Putamen (tissue), 1 donor: ENCODE measurements at places on chromosomes 12 and 14.

GRCh38 chr14:96001866-96002497, 37.2 kb upstream of the C14orf132 start:
- DNase-seq = no peak

DNA sequence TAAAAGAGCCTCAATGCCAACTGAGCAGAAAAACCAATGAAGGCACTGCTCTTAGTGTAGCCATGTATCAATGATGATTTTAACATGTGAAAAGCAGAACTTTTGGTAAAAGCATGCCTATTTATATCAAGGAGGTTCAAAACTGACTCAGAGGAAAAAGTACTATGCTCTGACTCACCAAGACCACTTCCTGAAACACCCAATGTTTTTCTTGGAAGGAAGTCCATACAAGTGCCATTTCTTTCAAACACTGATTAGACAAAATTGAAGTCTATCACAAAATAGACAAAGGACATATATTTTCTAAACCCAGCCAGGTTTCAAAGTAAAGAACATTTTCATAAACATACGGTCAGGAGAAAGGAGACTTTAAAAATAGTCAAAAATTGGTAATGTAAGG, 88.6 kb downstream of the EPS8 start:
- DNase-seq = peak; percentile 33

DNA sequence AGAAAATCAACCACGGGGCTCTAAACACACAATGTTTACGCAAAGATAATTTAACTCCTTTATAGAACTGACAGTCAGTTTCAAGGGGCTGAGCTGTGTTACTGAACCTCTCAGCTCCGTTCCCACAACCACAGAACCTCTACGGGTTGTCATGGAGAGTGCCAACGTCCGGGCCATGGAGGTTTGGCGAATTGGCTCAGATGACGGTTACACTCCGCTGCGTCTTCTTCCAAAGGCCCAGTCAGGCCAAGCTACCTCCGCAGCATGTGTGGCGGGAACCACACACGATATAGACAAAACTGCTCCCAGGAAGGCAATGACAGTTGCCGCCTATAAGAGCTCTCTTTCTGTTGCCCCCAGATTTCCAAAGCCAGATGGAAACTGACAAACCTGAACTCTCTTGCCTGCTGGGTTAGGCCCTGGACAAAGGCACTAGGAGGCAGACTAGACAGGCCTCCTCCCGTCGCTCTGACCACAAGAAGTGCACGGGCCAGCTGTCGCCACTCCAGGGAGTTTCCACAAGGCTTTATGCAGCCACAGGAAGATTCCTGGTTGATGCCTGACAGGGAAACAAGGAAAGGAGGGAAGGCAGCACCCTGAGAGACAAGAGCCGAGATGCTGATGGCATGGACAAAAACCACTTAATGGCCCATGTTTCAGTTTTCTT, 30.3 kb downstream of the CCDC88C start:
- no peak for DNase-seq

GRCh38 chr14:73477618-73478266, 13.0 kb upstream of the RIOX1 start:
- DNase-seq = no peak

- DNase-seq = no peak
Observed at GRCh38 chr12:24730489-24730896, 218.4 kb downstream of the BCAT1 start.

DNA sequence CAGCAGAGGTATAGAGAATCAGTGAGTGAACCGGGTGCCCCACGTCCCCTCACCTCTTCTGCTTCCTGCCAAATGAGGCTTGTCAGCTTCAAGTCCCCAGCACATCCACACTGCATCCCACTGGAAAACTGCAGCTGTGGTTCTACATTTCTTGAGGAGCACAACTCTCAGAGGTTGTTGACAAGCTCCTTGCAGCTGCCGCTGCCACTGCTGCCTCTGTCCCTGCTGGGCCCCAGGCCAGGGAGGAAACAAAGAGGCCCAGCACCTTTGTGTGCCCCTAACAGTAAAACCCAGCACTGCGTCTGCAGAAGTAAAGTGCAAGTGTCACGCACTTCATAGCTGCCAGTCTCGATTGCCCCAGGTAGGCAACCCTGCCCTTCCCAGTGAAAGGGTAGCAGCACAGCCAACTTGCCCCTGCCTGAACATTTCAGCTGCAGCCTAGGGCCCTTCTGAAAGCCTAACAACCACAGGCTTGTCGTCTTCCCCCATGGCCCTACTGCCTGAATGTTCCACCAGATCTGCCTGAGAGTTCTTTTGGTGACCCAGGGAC, 1162.1 kb upstream of the USP15 start:
- no peak for DNase-seq
